Cardiac muscle cell (in vitro differentiated cells and primary cell): ENCODE measurements at places on chromosomes 4 and X.

DNA sequence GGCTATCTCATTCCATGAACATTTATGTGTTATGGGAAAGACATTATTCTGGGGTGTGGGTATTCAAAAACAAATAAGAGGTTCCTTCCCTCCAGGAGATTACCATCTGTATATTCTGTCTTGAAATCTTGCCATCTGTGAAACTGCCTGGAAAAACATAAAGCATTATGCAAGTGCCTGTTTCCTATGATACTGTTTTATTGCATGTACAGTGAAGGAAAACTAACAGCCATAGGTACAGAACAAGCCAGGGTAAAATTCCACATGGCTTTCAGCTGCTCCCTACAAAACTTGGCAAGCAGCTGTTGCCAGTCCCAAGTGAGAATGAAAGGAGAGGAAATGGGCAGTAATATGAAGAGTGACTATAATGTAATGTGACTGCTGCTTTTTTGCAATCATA, 136.0 kb downstream of the GUCY2F start:
- DNase-seq, result peak; percentile 28
- no peaks in the 10 kb centered on the region for H3K36me3 ChIP-seq
- peaks cover 7% of the 10 kb centered on the region for H3K4me1 ChIP-seq
- no peak overlapping the region for H3K4me3 ChIP-seq
- H3K27ac ChIP-seq, result no peak overlapping the region

DNA sequence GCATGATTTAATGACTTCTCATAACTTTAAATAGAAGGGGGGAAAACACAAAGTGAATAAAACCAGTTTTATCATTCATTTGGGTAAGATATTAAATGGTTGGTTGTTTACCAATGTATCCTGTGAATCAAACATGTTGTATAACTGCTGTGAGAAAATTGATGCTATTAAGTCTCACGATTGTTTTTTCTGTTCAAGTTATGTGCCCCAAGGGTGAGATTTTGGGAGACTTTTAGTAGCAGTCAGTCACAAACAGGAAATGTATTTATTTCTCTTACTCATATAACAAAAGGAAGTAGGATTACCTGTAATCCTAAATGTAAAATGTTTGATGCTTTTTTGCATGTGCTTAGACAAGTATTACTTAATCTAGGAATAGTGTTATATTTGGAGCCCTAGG, 39.2 kb downstream of the MTHFD2L start:
- DNase-seq, result no peak
- H3K36me3 ChIP-seq, result no peaks in the 10 kb centered on the region
- H3K27me3 ChIP-seq, result no peaks in the 10 kb centered on the region
- no peak overlapping the region for H3K4me3 ChIP-seq
- H3K4me1 ChIP-seq, result no peaks in the 10 kb centered on the region

GRCh38 chr4:169253904-169254303, 16.9 kb downstream of the SH3RF1 start:
- H3K4me3 ChIP-seq, result no peak overlapping the region
- no peaks in the 10 kb centered on the region for H3K27me3 ChIP-seq
- peaks cover 24% of the 10 kb centered on the region for H3K4me1 ChIP-seq
- no peak for DNase-seq

- no peak for DNase-seq
- no peaks in the 10 kb centered on the region for H3K36me3 ChIP-seq
- no peak overlapping the region for H3K27ac ChIP-seq
- no peaks in the 10 kb centered on the region for H3K27me3 ChIP-seq
- H3K4me1 ChIP-seq, result no peaks in the 10 kb centered on the region
Measured at GRCh38 chr4:167084321-167084720, 150.0 kb downstream of the SPOCK3 start.

- no peaks in the 10 kb centered on the region for H3K36me3 ChIP-seq
- H3K4me1 ChIP-seq, result no peaks in the 10 kb centered on the region
- H3K4me3 ChIP-seq, result no peak overlapping the region
- H3K27ac ChIP-seq, result no peak overlapping the region
- DNase-seq, result no peak
- peaks cover 6% of the 10 kb centered on the region for H3K27me3 ChIP-seq
Measured at GRCh38 chr4:176988226-176988625, 195.5 kb upstream of the VEGFC start.

GRCh38 chr4:81409836-81410235, 61.9 kb downstream of the RASGEF1B start:
- no peaks in the 10 kb centered on the region for H3K36me3 ChIP-seq
- no peaks in the 10 kb centered on the region for H3K27me3 ChIP-seq
- DNase-seq, result no peak
- no peak overlapping the region for H3K4me3 ChIP-seq
- H3K27ac ChIP-seq, result no peak overlapping the region
- H3K4me1 ChIP-seq, result no peaks in the 10 kb centered on the region

GRCh38 chrX:103214870-103215424, at the start of gene BEX4:
Gene BEX4, plus strand, starts transcription at chrX:103215108. Its CDS starts 1,046 bp downstream, at chrX:103216154.
- peak within 1 kb of the TSS; percentile 99 for H3K27ac ChIP-seq
- H3K27me3 ChIP-seq, result no peaks in the 10 kb centered on the region
- H3K4me1 ChIP-seq, result peaks cover 12% of the 10 kb centered on the region
- peak within 1 kb of the TSS; percentile 99 for H3K4me3 ChIP-seq

GRCh38 chr4:81422595-81422994, 49.1 kb downstream of the RASGEF1B start:
- no peaks in the 10 kb centered on the region for H3K27me3 ChIP-seq
- no peak overlapping the region for H3K27ac ChIP-seq
- H3K36me3 ChIP-seq, result no peaks in the 10 kb centered on the region
- no peak overlapping the region for H3K4me3 ChIP-seq
- no peak for DNase-seq
